ENCODE measurements at places on chromosomes 12 and 14.
A peak's percentile ranks its signal among the peaks of the same experiment; 100 is the strongest.

DNA sequence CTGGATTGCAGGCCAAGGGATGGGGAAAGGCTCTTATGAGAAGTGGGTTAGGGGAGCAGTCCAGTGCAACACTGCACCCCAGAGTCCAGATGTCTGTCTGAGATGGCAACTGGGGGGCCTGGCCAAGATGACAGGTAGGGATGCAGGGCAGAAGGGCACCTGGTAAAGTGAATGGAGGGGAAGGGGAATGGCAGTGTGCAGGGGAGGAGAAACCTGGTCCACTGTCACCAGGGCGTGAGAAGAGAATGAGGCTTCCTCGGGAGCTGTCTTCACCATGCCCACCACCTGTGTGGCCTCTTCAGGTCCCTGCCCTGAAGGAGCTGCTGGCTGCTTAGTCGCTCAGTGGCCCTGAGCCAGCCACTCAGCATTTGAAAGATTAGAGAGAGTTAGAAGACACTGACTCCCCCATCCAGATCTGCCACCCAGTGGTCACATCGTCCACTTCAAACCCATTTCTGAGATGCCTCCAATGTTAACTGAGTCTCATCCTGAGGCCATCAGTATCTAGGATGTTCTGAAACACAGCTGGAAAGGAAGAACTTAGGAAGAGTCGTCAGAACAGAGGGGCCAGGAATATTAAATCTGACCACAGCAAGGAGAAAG lies 57.3 kb downstream of the PLEKHG3 start:
- no peak for DNase-seq

DNA sequence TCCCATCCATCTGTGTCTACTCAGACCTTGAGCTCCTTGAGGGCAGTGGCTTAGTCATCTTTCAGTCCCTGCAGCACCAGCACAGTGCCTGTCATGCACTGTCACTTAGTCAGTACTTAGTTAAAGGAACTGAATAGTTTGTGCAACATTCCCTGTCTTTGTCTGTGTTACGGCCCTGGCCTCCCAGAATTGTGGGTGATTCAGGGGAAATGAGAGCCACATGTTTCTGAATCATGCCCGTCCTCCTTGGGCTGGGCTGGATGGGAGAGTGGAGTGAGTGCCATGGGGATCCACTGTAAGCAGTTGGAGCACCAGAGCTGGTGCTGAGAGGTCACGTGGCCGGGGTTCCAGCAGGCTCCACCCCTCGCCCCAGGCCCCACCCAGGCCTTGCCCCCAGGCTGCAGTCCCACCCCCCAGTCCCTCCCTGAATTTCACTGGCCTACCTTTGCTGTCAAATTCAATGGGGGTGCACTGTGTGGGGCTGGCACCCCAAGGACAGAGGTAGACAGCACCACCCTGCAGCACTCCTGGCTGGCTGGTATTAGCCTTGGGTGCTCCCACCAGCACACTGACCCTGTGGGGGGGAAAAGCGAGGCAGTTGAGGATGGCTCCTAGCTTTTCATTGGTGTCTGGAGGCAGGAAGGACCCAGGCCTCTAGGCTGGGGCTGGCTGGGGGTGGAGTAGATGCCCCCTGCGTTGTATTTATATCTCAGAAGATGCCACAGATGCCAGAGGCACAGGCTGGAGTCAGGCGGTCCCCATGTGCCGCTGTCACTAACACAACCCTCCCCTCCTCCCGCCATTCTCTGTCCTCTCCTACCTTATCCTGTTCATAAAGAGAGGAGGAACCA lies 7.5 kb downstream of the ITGA5 start:
- no peak for DNase-seq

DNA sequence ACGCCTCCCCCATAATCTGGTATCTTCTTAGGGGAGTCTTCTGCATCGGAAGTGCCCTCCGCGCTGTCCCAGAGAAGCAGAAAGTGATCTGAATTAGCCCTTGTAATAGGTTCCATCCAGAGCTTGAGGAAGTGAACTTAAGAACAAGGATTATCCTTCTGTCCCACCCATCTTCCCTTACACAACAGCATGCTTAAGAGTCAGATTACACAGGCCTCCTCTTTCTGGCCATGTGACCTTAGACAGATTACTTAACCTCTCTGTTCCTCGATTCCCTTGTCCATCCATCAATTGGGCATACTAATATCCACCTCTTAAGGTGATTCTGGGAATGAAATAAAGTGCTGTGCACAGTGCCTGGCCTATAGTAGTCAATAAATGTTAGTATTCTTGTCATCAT lies 11.4 kb downstream of the CABP1 start:
- DNase-seq: no peak

GRCh38 chr14:91032248-91032647 lies 28.2 kb downstream of the RPS6KA5 start:
- DNase-seq: no peak

DNA sequence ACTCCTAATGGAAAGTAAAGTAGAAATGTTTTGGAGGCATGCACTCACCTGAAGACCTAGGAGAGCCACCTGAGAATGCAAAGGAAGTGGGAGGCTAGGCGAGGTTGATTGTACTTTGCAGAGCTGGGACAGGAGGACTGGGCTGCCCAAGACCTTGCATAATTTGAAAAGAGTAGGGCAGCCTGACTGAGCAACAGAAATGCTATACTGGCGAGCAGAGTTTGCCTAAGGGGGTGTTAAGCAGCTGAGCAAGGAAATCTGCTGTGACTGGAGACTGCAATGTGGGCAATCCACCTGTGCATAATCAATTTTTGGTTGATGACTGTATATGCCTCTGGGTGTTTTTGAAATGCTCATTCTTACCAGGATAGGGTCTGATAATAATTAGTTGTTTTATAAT lies 834.1 kb downstream of the TRHDE start:
- DNase-seq: no peak

GRCh38 chr12:112546339-112546738 lies 127.6 kb downstream of the PTPN11 start:
- DNase-seq: no peak

DNA sequence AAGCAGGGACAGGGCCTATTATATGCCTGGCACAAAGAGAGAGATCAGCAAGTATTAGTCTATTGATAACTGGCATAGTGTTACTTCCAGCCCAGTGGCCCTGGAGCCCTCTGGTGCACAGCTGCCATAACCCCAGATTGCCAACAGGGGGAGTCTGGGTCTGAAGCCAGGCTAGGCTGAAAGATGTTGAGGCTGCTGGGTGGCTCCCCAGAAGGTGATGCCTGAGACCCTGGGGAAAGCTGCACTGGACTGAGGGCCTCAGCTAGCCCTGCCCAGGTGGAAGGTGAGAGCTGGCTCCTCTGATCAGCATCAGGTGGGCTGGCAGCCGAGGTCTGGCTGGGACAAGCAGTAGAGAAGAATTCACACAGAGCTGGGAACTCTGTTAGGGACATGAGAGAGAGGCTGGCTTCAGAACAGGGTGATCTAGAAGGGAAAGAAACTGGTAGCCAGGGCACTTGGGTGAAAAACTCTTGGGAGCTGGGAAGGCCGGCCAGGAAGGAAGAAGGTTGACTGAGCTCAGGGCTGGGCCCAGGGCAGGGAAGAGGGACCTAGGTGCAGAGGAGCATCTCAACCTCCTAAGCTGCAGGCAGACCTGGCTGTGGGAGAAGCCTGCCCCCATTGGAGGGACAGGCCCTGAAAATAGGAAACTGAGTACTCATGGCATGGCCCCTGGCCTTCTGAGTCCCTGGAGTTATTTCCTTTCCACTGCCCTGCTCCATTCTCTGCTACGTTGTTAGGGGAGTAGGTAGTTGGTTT lies 3.9 kb downstream of the GZMH start:
- peak; percentile 14 for DNase-seq

DNA sequence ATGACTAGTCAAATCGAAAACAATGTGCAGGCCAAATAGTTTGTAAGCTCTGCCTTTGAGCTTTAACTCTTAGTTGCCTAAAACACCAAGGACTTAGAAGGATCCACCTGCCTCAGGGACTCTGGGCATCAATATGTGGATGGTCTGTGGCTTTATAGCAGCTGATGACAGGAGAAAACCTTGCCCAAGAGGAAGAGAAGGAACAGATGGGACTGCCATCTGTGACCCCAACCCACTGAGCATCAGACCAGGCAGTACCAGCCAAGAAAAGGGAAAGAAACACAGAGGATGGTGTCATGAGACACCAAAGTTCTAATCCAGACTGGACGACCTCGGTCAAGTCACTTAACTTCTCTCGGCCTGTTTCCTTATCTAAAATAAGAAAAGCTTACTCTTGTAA lies 12.7 kb downstream of the TGFB3 start:
- DNase-seq: no peak

DNA sequence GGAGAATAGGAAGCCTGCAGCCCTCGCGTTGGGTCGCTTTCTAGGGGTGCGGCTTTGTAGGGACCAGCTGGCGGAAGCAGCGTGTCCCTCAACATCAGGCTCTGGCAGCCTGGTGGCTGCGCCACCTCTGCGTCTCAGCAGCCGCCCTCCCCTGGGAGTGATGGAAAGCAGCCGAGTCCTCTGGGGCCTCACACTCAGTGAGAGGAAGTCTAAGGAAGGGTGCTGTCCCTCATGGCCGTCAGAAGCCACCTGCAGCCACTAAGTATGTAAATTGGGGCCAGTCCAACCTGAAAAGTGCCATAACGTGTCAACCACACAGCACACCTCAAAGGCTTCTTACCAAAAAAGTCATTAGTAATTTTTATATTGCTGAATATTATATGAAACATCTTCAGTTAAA lies 80.3 kb downstream of the WDR20 start:
- no peak for DNase-seq

GRCh38 chr12:107131832-107132616 lies 38.7 kb upstream of the CRY1 start:
- DNase-seq: no peak

GRCh38 chr12:108641446-108642268 lies 8.0 kb upstream of the SELPLG start:
- no peak for DNase-seq

- no peak for DNase-seq
These were observed 10.0 kb upstream of the ITGA5 start for GRCh38 chr12:54429014-54429471.

DNA sequence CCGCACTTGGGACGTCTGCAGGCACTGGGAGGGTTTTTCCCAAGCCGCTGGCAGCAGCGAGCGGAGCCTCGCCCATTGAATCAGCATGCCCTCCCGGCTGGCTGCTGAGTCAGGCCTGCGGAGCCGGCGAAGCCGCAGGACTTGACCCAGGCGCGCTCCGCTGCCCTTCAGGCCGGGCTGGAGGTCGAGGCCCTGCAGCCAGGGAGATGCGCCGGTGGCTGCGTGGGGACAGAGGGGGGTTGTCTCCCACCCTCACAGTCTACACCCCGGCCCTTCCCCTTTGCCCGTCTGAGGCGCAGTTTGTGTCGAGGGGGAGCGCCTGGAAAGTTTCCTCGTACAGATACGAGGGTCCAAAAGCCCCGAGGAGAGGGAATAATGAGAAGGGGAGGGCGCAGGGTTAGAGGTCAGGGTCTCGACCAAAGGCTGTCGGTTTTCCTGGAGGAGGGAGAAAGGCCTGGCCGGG lies 759 bp upstream of the KLC1 start:
- no peak for DNase-seq

- DNase-seq: no peak
These were observed 10.8 kb downstream of the STYX start for GRCh38 chr14:52740751-52741150.

DNA sequence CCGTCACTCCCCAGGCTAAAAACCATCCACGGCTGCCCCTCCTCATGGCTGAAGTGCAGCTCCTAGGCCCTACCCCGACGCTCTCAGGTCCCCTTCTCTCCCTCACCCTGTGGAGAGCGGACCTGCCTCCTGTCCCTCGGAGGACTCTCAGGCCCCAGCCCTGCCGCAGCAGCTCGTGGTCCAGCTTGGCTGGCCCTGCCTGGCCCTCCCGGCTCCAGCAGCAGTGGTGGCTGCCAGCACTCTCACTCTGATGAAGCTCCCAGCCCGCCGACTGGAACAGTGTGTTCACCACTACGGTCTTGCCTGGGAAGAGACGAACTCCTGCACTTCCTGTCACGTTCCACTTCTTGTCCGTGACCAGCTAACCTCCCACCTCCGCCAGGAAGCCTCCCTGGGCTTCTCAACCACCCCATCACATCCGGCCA lies 11.1 kb downstream of the BAG5 start:
- DNase-seq: no peak

- DNase-seq: no peak
These were observed 697.1 kb upstream of the SEL1L start for GRCh38 chr14:82230748-82231147.

GRCh38 chr12:50400104-50400637 lies 514 bp upstream of the LARP4 start:
- DNase-seq: no peak

GRCh38 chr12:78406828-78407227 lies 457.7 kb upstream of the SYT1 start:
- DNase-seq: no peak

DNA sequence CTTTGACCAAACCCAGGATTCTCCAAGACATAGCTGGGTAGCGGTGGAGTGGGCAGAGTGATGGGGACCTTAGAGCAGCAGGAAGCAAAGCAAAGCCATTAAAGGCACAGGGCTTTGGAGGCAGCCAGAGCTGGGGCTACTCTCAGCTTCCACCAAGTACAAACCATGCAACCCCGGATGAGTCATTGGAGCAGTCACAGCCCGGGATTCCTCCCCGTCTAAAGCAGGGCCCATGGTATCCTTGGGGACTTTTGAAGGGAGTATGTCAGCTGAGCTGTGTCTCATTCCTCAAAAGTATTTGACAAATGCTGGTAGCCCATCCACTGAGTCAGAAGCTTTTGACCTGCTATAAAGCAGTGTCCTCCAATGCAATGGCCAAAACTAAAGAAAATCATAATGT lies 9.7 kb upstream of the IFI27 start:
- no peak for DNase-seq

- DNase-seq: peak; percentile 37
These were observed 4.4 kb downstream of the KRT86 start for GRCh38 chr12:52278575-52279421.

DNA sequence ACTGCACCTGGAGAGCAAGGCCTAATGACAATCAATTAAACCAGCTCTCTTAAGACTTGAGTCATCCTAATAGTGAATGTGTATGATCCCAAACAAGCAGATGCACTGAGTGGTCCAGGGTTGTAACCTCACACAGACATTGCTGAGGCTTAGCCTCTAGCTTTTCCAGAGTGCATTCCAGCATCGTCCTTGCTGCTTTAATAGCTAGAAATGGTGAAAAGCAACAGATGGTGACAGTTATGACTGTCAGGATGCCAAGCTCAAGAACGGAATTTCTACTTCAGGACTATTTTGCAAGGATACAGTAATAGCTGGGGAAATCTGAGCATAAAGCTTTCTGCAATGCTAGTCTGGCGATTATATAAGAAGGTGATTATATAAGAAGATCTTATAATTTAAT lies 34.6 kb downstream of the PTPRR start:
- no peak for DNase-seq

DNA sequence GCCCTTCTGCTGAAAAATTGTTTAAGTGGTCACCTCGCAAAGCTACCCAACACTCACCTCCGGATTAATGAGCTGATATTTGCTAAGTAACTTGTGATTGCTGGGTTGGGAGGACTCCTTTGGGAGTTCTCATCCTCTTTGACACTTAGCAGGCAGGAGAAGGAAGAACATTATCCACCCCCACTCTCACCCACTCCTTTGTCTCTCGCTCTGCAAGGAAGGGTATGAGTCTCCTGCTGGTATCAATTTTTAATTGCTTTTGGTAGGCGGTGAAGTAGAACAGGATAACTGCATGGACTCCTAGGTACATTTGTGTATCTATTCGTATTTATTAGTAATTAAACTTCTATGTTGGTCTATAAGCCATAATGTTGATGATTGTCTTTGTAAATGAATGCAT lies 6.9 kb upstream of the ABHD12B start:
- DNase-seq: no peak
